Heart left ventricle (tissue), 16 donors: ENCODE measurements at places on chromosomes 16 and 17. TPM values are rescaled to one million over a fixed set of nuclear protein-coding genes. Genes with fewer than 3 reads are reported as not detected.

SUMO2 gene
- total RNA-seq: 201 TPM

- H3K36me3 ChIP-seq: no peaks in the 10 kb centered on the region
- H3K27me3 ChIP-seq: peaks cover 14% of the 10 kb centered on the region
- H3K4me3 ChIP-seq: peak overlapping the region; percentile 85
- peaks cover 49% of the 10 kb centered on the region for H3K4me1 ChIP-seq
- DNase-seq: peak; percentile 71
Measured at GRCh38 chr17:81400154-81400977, 5.1 kb downstream of the BAHCC1 start.

GRCh38 chr16:79752396-79752795 lies 151.9 kb upstream of the MAF start:
- H3K27ac ChIP-seq: no peak overlapping the region
- no peak for DNase-seq
- no peaks in the 10 kb centered on the region for H3K4me1 ChIP-seq
- no peaks in the 10 kb centered on the region for H3K27me3 ChIP-seq
- H3K36me3 ChIP-seq: no peaks in the 10 kb centered on the region
- H3K4me3 ChIP-seq: no peak overlapping the region

SEPTIN1 gene
- 9.2 TPM for total RNA-seq

G6PC1 gene
- total RNA-seq: not detected

OTOP2 gene
- total RNA-seq: not detected

- no peak for DNase-seq
- H3K27ac ChIP-seq: no peak overlapping the region
- no peaks in the 10 kb centered on the region for H3K36me3 ChIP-seq
- no peak overlapping the region for H3K4me3 ChIP-seq
Measured at GRCh38 chr17:17382971-17383370, 79.8 kb downstream of the NT5M start.

SMTNL2 gene
- 11.8 TPM for total RNA-seq

GRCh38 chr16:24906199-24906808 lies 60.5 kb downstream of the SLC5A11 start:
- no peak overlapping the region for H3K4me3 ChIP-seq
- H3K36me3 ChIP-seq: no peaks in the 10 kb centered on the region
- no peaks in the 10 kb centered on the region for H3K27me3 ChIP-seq
- no peak overlapping the region for H3K27ac ChIP-seq
- DNase-seq: no peak
- no peaks in the 10 kb centered on the region for H3K4me1 ChIP-seq

TVP23A gene
- total RNA-seq: not detected

DNA sequence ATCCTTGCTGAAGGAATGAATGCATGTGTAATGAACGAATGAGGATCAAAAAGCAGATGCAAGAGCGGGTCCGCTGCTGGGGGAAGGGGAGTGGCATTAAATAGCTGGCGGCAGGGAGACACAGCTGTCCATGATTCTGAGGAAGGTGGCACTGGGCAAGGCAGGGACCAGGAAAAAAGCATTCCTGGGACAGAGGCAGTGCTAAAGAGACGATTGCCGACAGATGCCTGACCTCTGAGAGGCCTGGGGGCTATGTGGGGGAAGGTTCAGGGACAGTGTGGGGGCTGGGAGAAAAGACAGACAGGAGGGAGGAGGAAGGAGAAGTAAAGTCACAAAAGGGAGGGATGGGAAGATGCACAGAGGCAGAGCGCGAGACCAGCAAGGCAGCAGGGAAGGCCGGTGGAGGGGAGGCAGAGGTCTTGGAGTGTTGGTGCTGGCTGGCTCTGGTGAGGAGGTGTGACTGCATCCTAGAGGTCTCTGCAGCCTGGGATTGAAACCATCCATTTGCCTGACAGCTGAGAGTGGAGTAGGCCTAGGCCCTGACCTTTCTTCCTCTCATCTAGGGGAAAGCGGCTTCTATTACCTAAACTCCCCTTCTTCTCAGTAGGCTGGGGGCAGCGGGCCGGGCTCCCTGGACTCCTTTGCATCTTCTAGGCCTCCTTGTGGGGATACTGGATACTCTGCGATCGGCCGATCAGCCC lies 109.9 kb downstream of the SDK2 start:
- H3K4me1 ChIP-seq: peaks cover 5% of the 10 kb centered on the region
- H3K27me3 ChIP-seq: no peaks in the 10 kb centered on the region
- H3K27ac ChIP-seq: no peak overlapping the region
- H3K4me3 ChIP-seq: no peak overlapping the region
- H3K36me3 ChIP-seq: no peaks in the 10 kb centered on the region

GRB2 gene
- total RNA-seq: 71.1 TPM

DNA sequence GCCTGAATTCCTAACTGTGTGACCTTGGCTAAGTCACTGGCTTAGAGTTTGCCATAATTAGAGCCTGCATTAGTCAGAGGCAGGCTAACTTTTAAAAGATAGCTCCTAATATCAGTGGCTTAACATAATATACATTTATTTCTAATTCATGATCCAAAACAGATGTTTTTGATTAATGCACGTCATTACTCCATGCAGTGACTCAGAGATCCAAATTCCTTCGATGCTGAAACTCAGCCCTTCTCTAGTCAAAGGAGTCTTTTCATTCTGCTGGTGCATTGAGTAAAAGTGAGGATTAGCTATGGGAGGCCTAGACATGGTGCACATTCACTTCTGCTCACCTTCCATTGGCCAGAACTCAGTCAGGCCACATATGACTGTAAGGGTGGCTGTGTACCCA lies 49.8 kb downstream of the IRX3 start:
- no peaks in the 10 kb centered on the region for H3K36me3 ChIP-seq
- no peak overlapping the region for H3K4me3 ChIP-seq
- H3K27me3 ChIP-seq: no peaks in the 10 kb centered on the region

- H3K4me3 ChIP-seq: no peak overlapping the region
- no peak overlapping the region for H3K27ac ChIP-seq
- H3K4me1 ChIP-seq: no peaks in the 10 kb centered on the region
Measured at GRCh38 chr16:85999778-86000177, 100.8 kb downstream of the IRF8 start.

HS3ST6 gene
- not detected for total RNA-seq

- DNase-seq: peak; percentile 76
- H3K36me3 ChIP-seq: no peaks in the 10 kb centered on the region
- peak overlapping the region; percentile 42 for H3K27ac ChIP-seq
- no peak overlapping the region for H3K4me3 ChIP-seq
- H3K4me1 ChIP-seq: peaks cover 13% of the 10 kb centered on the region
Measured at GRCh38 chr17:27247071-27247957, 46.6 kb upstream of the WSB1 start.

DNA sequence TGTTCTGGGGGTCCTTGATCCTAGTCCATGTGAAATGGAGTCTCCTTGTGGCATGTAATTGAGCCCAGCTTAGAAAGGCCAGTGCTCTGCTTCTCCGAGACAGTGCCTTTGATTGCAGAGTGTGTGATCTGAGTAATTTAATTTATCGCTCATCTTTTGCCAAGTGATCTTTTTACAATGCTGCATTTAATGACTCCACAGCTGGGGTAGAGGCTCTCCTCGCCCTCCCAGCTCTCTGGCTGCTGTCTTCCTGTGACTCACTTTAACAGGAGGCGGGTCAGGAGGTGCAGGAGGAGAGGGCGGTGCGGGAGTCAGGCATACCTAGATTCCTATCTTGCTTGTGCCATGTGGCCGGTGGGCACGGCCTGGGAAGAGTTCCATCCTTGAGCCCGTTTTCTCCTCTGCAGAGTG lies 113.4 kb upstream of the FOXF1 start:
- H3K4me3 ChIP-seq: no peak overlapping the region
- no peak for DNase-seq
- peaks cover 5% of the 10 kb centered on the region for H3K27me3 ChIP-seq
- H3K27ac ChIP-seq: no peak overlapping the region
- no peaks in the 10 kb centered on the region for H3K36me3 ChIP-seq
- H3K4me1 ChIP-seq: no peaks in the 10 kb centered on the region
